DMS79 treated with DMSO at 0.1 percent for 48 hours (cell line): ENCODE measurements at places on chromosomes 12 and 14.

DNA sequence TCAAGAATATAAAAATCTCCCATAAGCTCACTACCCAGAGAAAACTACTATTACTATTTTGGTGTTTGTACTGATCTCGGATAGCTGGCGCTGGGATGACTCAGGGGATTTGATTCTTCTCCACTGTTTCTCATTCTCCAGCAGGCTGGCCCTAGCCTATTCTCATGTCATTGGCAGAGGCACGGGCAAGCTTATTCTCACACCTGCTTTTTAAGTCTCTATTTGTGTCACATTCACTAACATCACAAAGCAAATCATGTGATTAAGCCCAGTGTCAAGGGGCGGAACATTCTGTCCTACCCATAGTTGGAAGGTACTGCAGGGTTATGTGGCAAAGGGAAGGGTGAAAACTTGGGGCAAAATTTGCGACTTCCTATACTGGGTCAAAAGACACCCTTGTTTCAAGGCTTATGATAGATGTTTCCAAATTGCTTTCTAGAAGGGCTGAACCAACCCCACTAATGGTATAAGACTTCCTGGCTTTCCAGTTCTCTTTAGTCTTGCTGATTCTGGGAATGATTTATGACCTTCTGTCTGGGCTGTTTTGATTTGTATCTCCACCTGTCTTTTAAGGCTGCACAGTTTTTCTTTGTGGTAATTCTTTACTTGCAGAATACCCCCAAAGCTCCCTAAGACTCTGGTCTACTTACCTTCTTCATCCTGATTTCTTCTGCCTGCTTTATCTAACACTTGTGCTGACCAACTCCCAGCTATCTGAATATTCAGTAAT is 406.4 kb downstream of the NRXN3 start:
- DNase-seq = no peak

DNA sequence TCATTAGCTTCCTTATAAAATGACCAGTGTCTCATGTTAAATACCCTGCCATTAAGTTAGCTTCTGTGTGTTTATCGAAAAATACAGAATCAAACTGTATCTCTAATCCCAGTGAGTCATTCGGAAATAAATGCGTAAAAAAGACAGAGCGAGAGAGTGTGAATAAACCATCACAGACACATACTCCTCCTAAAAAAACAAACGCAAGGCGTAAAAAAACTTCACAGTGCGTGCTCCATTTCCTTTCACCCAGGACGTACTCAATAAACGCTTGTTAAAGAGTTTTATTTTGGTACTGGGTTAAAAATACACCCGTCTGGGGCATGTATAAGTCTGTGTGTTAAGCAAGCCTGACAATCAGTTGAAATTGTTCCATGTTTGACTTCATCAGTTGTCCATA is 58.8 kb upstream of the ISM2 start:
- DNase-seq = no peak

- DNase-seq = no peak
These were observed 4.4 kb upstream of the TMTC2 start for GRCh38 chr12:82682326-82682725.

DNA sequence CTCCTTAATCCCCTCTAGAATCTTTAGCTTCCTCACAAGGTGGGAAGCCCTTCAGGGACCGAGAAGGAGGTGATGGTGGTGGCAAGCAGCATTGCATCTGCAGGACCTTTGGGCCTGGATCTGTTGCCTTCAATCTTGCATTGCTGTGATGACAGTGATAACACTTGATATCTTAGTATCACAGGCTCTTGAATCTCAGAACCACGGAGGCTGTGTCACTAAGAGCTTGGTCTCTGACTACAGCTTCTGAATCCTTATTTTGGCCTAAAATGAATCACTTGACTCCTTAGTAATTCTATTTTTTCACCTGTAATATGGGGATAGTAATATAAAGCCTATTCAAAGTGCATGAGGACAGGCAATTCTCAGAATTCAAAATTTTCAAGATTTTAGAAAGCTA is 8.9 kb upstream of the AMN1 start:
- no peak for DNase-seq

DNA sequence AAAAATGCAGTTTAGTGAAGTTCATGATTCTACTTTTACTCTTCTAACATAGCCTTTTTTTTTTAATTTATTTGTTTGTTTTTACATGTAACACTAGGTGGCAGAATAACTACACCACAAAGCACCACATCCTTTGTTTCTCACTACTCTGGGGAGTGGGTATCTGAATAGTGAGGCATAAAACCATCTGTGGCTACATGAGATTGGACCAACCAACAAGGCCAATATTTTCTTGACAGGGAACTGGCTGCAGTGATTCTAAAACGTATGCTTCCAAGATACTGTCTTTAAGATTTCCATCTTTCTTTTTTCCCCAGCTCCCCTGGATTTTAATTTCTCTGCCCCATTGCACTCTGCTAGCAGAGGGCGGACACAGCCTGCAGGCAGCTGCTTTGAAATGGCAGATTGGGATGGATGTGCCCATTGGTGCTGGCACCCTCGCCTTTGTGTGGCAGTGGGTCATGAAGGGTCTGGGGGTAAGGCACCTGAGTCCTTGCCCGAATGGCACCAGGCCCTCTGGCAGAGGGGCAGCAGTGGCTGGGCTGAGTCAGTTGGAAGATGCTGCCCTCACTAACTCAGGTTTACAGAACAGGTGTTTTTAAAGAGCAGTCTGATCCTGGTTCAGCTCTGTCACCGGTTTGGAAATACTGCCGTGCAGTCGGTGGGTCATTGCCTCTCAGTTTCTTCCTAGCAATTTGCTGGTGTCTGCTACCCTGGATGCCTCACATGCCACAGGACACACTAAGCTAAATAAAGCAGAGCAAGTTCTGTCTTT is 429.1 kb downstream of the RAD51B start:
- DNase-seq = peak; percentile 79

DNA sequence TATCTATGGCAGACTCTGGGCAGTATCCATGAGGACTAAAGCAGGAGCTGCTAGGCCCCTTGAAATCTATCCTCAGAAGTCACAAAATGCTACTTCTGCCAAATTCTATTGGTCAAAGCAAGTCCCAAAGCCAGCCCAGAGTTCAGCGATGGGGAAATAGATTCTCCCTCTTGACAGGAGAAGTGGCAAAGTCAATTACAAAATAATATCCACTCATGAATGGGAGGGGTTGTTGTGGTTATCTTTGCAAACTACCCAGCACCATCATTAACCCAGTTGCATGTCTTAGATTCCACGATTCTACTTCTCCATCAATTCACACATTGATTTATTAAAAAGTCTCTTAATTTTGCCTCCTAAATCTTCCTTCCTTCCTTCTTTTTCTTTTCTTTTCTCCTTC is 30.7 kb upstream of the STXBP6 start:
- DNase-seq = no peak
